Activated CD4-positive, alpha-beta T cell treated with anti-CD3 and anti-CD28 coated beads for 24 hours (primary cell): ENCODE measurements at places on chromosomes 1 and 21.

- DNase-seq: no peak
Observed at GRCh38 chr1:89203166-89203565, 4.4 kb upstream of the GBP4 start.

DNA sequence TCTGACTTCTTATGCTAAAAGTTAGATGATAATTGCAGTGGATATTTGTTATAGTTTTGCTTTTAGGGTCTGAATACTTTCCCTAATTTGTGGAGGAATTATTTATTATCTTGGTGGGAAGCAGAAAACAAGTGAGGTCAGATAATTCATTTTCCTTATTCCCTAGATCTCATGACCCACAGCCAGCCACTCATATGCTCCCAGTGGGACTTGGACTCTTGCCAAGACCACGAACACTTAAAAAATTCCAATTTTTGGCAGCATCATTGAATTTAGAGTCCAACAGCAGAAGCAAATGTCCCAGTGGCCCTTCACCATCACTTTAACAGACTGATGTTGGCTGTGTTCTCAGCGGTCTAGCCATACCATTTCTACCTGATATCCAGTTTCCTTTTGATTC is 204.2 kb downstream of the HMCN1 start:
- DNase-seq: no peak

DNA sequence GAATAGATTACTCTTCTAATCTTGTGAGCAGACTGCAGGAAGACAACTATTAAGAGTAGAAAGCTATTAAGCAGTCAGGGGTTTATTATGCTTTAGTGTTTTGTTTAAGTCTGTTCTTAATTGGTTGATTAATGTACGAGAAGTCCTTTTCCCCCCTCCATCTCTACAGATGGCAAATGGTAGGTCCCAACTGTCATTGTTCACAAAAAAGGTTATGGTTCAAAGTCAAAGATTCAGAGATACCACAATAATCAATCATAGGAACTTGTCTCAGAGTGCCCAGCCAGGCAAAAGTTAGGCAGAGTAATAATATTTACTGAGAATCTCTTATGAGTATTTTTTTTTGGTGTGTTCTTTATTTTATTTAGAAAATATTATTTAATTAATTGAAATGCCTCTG is 26.8 kb downstream of the NFIA start:
- no peak for DNase-seq

DNA sequence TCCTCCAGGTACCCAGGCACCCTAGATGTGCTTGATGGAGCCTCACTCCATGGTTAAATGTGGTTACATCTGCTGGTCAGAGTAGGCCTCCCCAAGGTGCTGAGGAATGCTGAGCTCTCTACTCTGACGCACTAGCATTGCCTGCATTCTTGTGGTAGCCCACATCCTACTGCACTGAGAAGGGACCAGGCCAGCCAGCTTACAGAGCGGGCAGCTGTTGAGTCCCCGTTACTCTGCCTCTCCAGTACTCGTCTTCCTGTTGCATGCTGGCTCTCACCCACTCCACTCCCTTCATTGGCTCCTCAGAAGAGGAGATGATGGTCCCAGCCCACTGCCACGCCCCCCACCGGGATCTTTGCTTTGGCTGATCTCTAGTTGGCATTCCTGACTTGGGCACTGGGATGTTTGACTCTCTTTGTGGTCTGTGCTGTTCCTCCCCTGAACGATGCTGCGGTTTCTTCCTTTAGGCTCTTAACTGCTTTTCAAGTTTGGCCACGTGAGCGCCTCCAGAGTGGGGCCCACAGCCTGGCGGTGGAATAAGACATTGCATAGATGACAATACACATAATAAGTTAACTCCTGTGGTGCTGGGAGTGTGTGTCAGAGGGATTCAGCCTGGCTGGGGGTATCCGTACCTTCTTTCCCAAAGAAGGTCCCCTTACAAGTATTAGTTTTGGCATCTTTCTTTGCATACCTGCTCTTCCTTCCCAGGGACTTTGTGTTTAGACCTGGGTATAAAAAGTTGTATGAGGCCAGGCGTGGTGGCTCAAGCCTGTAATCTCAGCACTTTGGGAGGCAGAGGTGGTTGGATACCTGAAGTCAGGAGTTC is 18.6 kb downstream of the AZIN2 start:
- DNase-seq: peak; percentile 29

DNA sequence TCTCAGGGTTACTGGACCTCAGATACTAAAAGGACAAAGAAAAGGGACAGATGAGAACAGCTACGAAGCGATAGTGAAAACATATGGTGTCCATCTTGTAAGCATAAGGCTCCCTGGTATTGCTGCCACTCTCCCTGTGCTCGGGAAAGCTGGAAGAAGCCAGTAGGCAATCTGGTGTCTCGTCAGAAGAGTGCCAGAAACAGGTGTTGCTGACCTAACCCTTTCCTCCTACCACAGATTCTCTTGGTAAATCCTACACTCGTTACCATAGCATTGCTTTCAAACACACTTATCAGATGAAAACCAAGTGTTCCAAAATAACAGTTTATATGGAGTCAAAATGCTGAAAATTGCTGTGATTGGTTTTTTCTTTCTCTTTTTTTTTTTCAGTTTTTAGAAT is 146.3 kb downstream of the NRIP1 start:
- no peak for DNase-seq

- no peak for DNase-seq
Observed at GRCh38 chr1:60971330-60971729, 111.0 kb upstream of the NFIA start.

DNA sequence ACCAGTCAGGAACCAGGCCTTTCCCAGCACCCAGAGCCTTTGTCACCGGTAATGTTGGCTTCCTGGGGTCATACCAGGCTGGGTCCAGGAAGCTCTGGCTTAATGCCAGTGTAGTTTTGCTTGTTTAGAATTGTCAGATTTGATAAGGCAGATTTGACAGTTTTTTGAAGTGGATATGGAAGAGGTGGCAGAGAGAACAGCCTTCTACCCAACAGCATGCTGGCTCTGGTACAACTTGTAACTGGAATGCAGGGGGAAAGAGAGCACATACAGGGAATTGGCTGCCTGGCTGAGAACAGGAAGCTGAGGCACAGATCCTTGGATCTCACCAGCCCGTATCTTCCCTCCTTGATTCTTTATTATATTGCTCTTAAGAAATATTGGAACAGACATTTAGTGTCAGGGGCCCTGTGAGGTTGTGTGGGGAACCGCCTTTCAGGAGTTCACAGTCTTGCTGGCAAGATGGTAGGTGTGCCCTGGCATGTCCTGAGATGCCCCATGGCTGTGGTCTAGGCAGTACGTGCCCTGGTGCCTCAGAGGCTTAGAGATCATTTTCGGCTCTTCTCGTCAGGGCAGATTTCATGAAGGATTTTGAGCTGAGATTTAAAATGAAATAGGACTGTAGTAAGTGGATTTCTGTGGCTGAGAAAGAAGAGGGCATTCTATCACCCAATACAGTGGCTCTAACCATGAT is 227.0 kb downstream of the PBX1 start:
- DNase-seq: no peak

- no peak for DNase-seq
Observed at GRCh38 chr1:178023181-178023618, 53.3 kb upstream of the SEC16B start.

GRCh38 chr1:181798191-181798926 is 263.2 kb downstream of the ZNF648 start:
- DNase-seq: no peak

- no peak for DNase-seq
Observed at GRCh38 chr1:6511561-6512244, 20.2 kb upstream of the PLEKHG5 start.

DNA sequence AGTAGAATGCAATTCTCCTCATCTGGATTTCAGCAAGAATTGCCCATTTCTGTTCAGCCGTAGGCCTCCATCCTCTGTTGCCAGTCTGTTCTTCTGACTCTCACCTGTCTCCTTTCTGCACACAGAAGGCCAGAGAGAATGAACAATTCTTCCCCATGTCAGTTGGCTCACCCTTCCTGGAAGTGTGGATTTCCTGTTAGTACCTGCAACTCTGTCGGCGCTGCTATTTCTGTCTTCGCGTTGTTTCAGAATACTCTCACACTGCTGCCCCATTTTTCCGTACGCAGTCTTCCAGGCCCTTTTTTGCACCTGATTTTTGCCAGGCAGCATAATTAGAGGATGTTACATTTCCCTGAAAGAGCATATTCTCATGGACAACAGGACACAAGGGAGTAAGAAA is 200.7 kb downstream of the FGGY start:
- no peak for DNase-seq

DNA sequence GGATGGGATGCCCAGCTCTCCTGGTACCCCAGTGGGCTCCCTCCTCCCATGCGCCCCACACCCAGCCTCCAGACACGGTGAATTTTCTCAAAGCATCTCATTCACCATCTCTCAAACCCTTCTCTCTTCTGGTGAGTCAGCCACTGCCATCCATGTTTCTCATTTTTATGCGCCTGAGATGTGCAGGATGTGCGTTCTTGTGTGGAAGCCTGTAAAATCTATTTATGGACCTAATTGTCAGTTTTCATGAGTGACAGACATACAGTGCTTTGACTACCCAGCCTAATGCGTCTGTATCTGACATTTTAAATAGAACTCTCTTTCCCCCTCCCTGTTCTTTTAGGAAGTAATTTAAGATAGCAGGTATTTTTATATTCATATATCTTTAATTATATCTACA is 158.8 kb downstream of the DAB1 start:
- no peak for DNase-seq

DNA sequence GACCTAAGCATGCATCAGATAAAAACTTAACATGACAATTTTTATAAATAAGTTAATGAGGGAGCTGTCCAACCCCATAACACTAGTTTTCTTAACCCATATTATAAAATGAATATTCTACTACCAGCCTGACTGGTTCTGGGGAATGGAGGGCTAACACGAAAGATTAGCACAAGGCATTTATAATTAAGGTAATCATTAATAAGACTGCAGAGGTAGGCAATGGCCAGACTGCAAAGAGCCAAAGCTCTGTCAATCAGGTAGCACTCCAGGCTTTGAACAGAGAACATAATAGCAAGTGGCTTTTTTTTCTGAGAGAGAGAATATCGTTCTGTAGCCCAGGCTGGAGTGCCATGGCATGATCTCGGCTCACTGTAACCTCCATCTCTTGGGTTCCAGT is 20.6 kb upstream of the TMEM35B start:
- no peak for DNase-seq

DNA sequence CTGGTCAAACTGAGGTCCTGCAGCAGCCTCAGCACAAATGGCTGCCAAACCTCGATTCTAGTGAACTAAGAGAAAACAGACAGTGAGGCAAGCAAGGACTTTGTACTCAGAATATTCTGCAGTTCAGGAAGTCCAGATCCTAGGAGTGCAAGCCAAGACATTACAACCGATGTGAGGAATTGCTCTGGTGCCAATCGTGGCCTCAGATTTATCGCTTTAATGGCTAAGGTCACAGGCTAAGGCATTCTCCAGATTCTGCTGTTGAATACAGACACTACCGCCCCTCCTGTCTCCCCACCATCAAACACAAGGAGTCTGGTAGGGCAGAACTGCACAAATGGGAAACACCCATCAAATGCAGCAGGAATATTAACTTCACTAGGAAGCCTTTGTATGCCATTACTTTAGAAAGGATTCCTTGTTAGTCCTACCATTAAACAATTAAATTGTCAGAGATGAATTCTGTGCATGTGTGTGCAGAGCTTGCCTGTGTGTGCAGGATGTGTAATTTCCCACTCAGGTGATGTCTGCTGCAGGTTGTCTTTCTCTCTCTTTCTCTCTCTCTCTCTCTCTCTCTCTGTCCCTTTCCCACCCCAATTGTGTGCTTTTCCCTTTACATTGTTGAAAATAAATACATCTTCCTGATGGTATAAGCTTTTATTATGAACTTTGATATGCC is 9.2 kb upstream of the SERTAD4 start:
- DNase-seq: no peak

GRCh38 chr21:29315131-29315749 is 16.5 kb downstream of the BACH1 start:
- DNase-seq: no peak

DNA sequence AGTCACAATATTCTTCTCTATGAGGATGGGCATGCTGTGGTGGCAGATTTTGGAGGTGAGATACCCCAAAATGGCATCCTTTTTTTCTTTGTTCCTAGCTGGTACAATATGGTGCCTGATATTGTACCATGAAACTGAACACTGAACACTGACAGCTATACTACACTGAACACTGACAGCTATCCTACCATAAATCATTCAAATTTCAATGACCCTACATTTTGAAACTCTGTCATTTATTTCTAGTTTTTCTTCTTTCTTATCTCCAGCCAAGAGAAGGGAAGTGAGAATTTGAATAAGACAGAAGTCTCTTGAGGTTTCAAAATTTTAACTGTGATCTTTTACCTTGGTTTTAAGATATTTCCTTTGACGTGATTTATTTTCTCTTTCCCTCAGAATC is 76.3 kb downstream of the LRRC53 start:
- DNase-seq: no peak

- no peak for DNase-seq
Observed at GRCh38 chr1:106727171-106727570, 329.3 kb upstream of the PRMT6 start.

DNA sequence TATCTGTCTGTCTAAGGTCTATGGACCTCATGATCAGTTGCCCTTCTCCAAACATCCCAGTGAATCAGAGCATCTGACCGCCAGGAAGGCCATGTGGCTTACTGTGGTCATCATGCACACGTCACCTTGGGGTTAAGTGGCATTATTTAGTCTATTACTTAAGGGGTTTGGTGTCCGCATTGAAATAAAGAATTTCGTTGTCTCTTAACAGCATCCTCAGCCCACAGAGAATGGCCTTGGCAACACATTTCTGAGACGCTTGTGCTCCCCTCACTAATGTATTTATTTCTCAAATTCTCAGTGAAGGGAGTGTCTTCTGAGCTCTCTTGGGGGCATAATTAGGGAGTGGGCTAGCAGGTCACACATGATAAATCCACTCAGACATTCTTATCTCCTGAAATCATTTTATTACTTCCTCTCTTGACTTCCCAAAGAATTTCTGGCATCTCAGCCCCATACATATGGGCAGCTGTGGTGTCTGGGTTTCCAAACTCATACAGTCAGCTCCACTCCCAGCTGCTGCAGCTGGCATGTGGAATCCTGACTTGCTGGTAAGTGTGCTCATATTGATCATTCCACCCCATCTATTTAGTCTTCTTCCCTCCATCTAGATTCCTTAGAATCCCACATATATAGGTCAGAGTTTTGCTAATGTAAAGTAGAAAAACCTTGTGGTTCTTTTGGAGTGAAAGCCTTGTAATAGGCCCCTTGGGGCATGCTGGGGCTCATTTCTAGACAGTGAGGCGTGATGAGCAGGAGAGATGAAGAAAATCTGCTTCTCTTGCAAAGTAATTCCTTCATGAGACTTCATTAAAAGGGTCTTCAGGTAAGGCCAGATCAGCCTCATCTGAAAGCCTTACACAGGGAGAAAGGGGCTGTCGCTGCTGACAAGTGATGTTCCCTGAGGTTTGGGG is 110.5 kb downstream of the HHAT start:
- DNase-seq: no peak

- DNase-seq: no peak
Observed at GRCh38 chr1:7389201-7389905, 381.7 kb upstream of the VAMP3 start.

- no peak for DNase-seq
Observed at GRCh38 chr1:109816175-109816811, 52.6 kb upstream of the EPS8L3 start.

GRCh38 chr1:172278478-172278877 is 142.0 kb upstream of the C1orf105 start:
- DNase-seq: no peak
